ENCODE measurements at places on chromosomes 3 and 15. TPM values are rescaled to one million over a fixed set of nuclear protein-coding genes. Genes with fewer than 3 reads are reported as not detected.

The SUSD5 gene
- total RNA-seq: 0.13 TPM

The GXYLT2 gene
- total RNA-seq: not detected

The PPM1M gene
- total RNA-seq: 13.9 TPM

The IDH2 gene
- total RNA-seq: 155 TPM

The ZNF662 gene
- total RNA-seq: 3.2 TPM
